ENCODE measurements at places on chromosomes 16 and 17.

DNA sequence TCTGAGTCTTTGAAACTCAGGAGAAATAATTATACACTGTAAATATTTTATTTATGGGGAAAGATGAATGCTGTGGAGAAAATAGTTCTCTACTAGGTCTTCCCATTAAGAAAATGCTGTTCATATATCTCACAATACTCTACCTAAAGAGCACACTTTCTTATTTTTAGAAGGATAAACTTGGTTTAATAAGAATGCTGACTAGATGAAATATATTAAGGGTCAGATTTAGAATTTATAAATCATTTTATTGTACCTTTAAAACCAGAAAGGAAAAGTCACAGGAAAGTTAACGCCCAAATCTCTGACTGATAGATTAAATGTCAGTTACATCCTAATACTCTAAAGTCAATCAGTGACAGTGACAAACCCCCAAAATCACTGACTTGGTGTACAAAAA is 48.7 kb downstream of the SLC6A4 start:
- no peak for DNase-seq

DNA sequence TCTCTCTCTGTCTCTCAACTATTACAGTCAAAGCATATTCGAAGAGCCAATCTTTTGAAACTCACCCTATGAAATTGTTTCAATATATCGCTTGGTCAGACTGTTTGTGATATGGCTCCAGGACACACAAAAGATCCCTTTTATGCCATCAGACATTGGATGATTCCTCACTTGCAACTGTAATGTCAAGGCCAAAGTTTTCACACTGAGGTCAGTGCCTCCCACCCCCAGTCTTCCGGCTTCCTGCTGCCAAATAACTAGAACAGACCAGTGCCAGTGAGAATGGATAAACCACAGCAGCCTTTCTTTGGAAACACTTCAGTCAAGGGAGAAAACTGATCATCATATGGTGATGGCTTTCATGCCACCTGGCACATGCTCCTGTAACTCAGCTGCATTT is 321.9 kb upstream of the ZFHX3 start:
- DNase-seq: no peak

DNA sequence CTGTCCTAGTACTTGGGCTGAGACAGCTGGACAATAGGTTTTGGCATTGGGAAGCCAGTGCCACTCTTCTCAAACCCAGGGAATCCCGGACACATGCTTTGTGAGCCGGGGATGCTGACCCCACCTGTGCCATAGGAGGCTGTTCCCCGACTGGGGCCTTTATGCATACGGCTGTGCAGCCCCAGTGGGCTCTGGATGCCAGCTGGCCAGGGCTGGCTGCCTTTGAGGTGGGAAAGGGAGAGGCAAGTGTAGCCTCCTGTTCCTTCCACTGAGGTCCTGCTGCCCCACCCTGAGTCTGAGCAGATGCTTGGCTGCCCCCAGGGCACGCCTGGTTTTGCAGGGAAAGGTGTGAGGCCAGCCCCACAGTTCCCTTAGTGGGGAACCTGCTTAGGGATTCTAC is 105.7 kb downstream of the CCDC182 start:
- no peak for DNase-seq

DNA sequence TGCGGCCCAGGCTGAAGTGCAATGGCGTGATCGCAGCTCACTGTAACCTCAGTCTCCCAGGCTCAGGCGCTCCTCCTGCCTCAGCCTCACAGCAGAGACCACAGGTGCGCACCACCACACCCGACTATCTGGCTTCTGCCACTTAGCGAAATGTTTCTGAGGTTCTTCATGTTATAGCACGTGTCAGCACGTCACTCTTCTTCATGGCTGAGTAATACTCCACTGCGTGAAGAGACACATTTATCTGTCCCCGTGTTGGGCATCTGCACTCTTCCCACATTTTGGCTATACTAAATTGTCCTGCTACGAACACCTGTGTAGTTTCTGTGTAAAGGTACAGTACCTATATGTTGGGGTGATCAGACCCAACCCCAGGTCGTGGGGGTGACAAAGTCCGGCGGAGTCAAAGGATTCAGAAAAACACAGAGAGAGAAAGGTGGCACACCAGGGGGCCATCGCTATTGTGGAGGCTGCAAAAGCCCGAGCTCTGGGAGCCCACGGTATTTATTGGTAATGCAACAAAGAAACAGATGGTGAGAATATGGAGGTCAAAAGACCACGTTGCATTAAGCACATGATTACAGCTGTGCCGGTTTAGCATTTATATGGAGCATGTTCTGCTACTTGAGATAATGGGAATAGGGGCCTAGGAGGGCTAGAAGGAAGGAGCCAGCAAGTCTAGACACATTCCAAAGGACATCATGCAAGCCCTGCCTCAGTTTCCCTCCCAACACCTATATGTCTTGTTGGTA is 851 bp upstream of the DPEP1 start:
- no peak for DNase-seq

- peak; percentile 53 for DNase-seq
Measured at GRCh38 chr17:35373984-35374765, 754 bp upstream of the SLFN11 start.

- no peak for DNase-seq
Measured at GRCh38 chr17:63116967-63117830, 151.2 kb downstream of the TANC2 start.

- DNase-seq: no peak
Measured at GRCh38 chr17:61784510-61784909, 78.8 kb downstream of the BRIP1 start.

- DNase-seq: no peak
Measured at GRCh38 chr17:71180801-71181385, 939.9 kb upstream of the SOX9 start.

- no peak for DNase-seq
Measured at GRCh38 chr16:81590714-81591544, 146.3 kb downstream of the CMIP start.

GRCh38 chr17:28643983-28644786 is 773 bp downstream of the BLTP2 start:
- DNase-seq: peak; percentile 29

GRCh38 chr16:1010251-1010650 is 28.7 kb downstream of the SOX8 start:
- no peak for DNase-seq

DNA sequence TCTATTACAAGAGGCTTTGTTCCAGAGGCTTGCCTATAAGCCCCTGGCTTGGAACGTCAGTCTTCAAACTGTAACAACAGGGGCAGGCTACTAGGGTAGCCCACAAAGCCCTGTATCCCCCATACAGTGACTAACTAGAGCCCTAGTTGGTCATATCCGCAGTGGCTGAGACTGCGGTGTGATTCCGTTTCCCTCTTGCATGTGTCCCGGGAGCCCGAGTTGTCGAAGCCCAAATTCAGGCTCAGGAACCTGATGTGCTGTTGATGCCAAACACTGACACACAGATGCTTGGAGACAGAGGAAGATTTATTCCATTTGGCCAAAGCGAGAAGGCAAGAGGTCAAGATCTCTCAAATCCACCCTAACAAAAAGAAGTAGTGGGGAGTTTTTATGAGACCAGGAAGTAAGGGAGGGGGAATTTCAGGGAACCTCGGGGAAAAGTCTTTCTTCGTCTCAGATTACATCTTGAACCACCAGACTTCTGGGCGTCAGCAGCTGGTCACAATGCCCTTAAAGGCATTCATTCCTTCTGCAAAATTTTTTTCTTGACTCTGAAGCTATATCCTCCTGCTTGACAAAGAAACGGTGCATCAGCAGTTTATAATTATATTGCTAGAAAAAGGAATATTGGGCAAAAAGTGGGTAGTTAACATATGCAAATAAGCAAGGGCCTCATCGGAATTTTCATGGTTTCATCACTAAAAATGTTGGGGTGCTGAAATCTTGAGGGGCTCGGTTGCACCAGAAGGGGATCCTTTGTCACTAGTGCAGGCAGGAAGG is 879 bp downstream of the SLFN5 start:
- DNase-seq: peak; percentile 40

DNA sequence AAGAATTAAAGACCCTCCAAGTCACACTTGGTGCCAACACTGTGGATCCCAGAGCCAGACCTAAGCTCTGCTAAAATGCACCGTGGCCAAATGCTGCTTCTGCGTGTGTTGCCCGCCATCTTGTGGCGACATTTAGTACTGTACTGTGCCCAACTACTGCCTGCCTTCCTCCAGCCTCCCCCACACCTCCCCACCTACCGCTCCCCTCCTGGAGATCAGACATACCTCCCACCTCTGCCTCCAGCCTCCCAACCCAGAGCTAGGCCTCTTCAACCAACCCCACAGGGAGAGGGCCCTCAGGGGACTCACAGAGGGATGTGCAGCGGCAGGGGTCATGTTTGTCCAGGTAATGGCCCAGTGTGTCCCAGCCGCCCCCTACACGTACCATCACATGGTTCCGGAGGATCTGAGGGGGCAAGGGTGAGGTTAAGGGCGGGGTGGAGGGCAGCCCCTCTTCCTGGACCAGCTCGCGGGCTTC is 5.5 kb downstream of the GAS2L2 start:
- DNase-seq: peak; percentile 80

GRCh38 chr16:86949116-86949515 is 368.1 kb downstream of the C16orf95 start:
- no peak for DNase-seq

DNA sequence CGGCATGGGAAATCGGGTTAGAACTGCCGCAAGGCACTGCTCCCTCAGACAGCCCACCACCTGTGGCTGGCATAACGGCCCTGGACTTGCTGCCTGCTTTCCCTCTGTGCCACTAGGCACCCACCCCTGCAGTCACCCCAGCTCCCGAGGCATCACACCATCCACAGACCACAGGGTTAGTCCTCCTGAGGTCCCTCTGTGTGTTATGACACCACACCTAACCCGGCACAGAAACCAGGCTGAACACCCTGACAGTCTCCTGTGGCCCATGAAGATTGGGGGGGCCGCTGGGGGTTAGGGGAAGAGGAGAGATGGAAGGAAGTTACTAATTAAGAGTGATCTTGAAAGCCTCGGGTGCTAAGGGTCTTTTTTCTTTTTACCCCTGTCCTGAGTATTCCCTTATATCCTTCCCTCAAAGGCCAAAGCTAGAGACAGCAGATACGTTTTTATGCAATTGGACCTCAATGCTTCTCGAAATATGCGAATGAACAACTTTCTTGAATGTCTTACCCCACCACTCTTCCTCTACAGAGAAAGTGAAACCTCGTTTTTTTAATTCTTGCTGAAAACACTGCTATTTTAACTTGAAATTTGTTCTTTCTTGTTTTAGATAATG is 7.0 kb downstream of the CYTH1 start:
- DNase-seq: peak; percentile 64

DNA sequence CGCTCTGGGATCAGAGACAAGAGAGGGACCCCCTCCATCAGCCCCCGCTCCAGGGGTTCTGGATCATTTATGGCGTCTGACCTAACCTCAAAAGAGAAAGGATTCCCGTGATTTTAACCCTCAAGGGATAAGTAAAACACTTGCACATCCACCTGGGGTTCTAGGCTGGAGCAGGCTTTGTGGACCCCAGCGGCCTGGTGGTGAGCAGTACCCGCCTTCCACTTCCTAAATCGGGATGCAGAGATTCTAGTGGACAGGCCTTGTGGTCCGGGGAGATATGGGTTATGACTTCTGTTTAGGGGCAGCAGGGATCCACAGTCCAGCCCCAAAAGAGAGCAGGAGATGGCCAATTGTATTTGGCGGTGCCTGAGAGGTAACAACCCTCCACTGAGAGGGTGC is 684 bp upstream of the PITPNM3 start:
- no peak for DNase-seq

GRCh38 chr16:24054741-24055491 is 201.2 kb upstream of the CACNG3 start:
- no peak for DNase-seq

DNA sequence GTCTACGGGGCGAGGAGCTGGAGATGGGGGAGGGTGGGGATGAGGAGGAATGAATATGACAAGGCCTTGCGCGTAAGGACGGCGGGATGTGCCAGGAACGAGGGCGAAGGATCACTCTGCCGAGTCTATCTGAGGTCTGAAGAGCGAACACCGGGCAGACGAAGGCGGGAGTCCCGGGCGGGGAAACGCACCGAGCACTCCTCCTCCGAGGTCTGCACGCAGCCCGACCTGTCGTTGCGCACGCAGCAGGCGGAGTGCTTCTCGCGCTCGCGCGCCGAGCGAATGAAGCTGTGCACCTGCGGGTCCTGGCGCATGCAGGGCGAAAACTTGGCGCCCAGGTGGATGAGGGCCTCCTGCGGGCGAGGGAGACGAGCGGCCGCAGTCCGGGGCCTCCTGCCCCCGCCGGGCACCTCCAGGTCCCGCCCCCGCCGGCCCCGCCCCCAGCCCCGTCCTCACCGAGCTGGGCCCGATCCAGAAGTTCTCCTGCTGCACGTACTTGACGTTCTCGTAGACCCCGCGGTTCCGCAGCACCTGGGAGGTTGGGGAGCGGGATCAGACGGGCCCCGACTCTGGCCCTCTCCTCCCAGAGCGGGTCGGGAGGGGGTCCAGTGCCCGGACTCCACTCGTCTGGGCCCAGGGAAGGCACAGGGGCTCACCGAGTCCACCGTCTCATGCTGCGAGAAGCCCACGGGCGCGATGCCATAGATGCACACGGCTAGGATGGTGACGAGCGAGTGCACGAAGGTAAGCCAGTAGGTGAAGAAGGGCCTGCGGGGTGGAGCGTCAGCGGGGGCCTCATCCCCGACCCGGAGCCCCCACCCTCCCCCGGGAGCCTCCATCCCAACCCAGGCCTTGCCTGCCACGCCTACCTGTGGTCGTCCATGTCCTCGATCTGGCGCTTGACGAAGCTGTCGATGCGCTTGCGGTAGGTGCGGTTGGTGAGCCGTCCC is 7.6 kb downstream of the SNRNP25 start:
- DNase-seq: no peak

DNA sequence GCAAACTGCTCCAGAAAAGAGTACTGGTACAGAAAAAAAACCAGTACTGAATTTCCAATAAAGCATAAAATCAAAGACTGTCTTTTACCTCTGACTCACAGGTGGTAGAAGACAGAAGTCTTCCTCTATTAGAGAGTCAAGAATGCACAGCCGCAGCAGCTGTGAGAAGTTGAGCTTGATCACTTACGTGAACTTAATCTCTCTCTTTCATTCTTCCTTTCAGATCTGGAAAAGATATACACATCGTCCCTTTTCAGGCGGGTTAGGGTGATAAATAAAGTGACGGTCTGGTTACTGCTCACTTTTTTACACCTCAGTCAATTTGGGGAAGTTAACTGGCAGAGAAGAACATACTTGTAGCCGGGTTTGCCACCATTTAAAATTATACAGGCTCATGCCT is 3.9 kb downstream of the IFT140 start:
- DNase-seq: no peak

DNA sequence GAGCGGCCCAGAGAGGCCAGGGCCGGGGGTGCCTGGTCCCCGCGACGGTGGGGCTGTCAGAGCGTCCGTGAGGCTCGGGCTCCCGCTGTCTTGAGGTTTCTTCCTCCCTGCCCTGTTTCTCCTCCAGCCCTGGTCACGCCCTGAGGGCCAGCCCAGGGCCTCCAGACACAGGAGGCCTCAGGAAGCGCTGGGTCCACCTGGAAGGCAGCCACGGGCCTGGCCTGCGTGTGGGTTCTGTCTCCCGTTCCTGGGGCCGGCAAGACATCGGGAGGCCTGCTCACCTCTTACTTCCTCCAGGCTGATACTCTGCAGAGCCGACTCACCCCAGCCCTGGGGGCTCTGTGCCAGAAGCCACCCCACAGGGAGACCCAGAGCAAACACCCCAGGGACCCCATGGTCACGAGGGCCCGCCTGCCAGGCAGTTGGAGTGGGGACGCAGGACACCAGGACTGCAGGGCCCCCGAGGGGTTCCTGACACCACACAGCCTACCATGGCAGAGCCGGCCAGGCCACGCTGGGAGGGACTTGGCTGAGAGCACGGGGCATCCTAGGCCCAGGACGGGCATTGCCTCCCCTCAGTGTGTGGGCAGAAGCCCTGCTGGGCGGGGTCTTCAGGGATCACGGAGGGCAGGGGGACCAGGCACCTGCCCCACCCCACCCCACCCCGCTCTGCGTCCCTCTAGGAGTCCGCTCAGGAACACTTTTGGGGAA is 18.9 kb upstream of the CACNA1H start:
- DNase-seq: no peak

All from activated naive CD4-positive, alpha-beta T cell treated with anti-CD3 and anti-CD28 coated beads, Interleukin-2, amount 50 U/mL, for 16 hours (primary cell).